ENCODE measurements at places on chromosomes 11 and 22.
A peak's percentile ranks its signal among the peaks of the same experiment; 100 is the strongest.

- H3K27me3 ChIP-seq: no peaks in the 10 kb centered on the region
- H3K4me3 ChIP-seq: no peak overlapping the region
- H3K36me3 ChIP-seq: no peaks in the 10 kb centered on the region
- no peak overlapping the region for H3K27ac ChIP-seq
These were observed 221.8 kb downstream of the DDX10 start for GRCh38 chr11:108886660-108887009.

GRCh38 chr11:6657346-6657745 is 1.7 kb upstream of the DCHS1 start:
- no peaks in the 10 kb centered on the region for H3K27me3 ChIP-seq
- H3K4me3 ChIP-seq: no peak overlapping the region
- peaks cover 39% of the 10 kb centered on the region for H3K4me1 ChIP-seq
- peak overlapping the region; percentile 86 for H3K27ac ChIP-seq
- no peak for DNase-seq
- no peaks in the 10 kb centered on the region for H3K36me3 ChIP-seq

DNA sequence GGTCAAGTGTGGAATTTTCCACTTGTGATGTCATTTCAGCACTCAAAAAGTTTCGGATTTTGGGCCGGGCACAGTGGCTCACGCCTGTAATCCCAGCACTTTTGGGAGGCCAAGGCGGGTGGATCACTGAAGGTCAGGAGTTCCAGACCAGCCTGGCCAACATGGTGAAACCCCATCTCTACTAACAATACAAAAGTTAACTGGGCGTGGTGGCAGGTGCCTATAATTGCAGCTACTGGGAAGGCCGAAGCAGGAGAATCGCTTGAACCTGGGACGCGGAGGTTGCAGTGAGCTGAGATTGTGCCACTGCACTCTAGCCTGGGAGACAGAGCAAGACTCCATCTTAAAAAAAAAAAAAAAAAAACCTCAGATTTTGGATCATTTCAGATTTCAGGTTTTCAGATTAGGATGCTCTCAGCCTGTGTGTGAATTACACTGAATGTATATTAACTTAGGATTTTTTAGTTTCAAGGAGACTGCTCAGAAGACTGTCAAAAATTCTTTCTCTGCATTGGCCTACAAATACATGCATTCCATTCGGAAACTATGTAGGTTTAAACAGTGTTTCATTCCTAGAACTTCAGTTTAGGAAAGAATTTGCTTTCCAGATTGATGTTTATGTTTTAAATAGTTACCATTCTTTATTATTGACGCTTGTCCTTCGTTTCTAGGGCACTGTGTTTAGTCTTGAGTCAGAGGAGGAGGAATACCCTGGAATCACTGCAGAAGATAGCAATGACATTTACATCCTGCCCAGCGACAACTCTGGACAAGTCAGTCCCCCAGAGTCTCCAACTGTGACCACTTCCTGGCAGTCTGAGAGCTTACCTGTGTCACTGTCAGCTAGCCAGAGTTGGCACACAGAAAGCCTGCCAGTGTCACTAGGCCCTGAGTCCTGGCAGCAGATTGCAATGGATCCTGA is 48.0 kb downstream of the BID start:
- H3K27me3 ChIP-seq: no peaks in the 10 kb centered on the region
- H3K36me3 ChIP-seq: peaks cover 16% of the 10 kb centered on the region
- no peak for DNase-seq
- peak overlapping the region; percentile 74 for H3K27ac ChIP-seq
- no peak overlapping the region for H3K4me3 ChIP-seq

DNA sequence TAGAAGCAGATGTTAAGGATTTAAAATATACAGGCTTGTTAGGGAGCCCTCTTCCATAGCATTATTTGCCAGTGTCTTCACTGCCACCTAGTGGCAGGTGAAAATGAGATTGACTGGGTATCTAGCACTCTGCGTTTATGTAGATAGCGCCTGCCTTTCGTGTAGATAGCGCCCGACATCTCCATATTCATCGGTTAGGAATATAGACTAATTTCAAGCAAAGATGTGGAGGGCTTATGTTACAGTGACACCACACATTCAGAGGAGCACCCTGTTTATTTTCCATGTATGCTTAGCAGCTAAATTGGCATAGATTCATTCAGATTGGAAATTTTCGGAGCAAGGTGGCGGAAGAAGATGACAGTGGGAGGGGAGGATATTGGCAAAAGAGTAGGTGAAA is 72.0 kb downstream of the SLC5A12 start:
- no peak overlapping the region for H3K4me3 ChIP-seq
- H3K27ac ChIP-seq: no peak overlapping the region
- no peaks in the 10 kb centered on the region for H3K27me3 ChIP-seq
- H3K4me1 ChIP-seq: no peaks in the 10 kb centered on the region
- no peaks in the 10 kb centered on the region for H3K36me3 ChIP-seq
- no peak for DNase-seq

DNA sequence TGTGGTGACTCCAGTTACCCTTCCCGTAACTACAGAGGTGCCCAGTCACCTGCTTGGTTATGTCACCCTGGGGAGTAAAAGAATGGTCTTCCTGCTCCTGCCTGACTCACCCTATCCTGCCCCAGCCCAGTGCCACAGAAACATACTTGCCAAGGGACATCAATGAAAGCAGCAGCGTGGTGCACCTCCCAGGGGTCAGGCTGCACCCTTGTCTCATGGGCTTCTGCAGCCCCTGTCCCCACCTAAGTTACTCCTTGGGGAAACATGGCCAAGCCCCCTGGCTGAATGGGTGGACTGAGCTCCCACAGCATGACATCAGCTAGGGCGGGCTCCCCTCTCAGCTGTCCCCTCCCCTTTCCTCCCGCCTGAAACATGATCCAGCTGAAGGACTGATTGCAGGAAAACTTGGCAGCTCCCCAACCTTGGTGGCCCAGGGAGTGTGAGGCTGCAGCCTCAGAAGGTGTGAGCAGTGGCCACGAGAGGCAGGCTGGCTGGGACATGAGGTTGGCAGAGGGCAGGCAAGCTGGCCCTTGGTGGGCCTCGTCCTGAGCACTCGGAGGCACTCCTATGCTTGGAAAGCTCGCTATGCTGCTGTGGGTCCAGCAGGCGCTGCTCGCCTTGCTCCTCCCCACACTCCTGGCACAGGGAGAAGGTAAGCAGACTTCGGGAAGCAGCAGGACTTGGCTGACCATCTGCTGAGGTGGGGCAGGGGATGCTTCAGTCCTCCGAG is at the start of gene HTR3A:
Gene HTR3A (plus strand): TSS at position 368 of the 730 bp plus-strand sequence. CDS start 218 bp downstream, at position 586.
- H3K27ac ChIP-seq: no peak within 1 kb of the TSS
- H3K4me3 ChIP-seq: no peak within 1 kb of the TSS
- no peak for DNase-seq
- H3K36me3 ChIP-seq: no peaks in the 10 kb centered on the region
- no peaks in the 10 kb centered on the region for H3K4me1 ChIP-seq

- H3K4me3 ChIP-seq: peak overlapping the region; percentile 94
- H3K27me3 ChIP-seq: no peaks in the 10 kb centered on the region
- H3K4me1 ChIP-seq: peaks cover 21% of the 10 kb centered on the region
- no peak for DNase-seq
These were observed 2.0 kb downstream of the KDM2A start for GRCh38 chr11:67120881-67121710.

DNA sequence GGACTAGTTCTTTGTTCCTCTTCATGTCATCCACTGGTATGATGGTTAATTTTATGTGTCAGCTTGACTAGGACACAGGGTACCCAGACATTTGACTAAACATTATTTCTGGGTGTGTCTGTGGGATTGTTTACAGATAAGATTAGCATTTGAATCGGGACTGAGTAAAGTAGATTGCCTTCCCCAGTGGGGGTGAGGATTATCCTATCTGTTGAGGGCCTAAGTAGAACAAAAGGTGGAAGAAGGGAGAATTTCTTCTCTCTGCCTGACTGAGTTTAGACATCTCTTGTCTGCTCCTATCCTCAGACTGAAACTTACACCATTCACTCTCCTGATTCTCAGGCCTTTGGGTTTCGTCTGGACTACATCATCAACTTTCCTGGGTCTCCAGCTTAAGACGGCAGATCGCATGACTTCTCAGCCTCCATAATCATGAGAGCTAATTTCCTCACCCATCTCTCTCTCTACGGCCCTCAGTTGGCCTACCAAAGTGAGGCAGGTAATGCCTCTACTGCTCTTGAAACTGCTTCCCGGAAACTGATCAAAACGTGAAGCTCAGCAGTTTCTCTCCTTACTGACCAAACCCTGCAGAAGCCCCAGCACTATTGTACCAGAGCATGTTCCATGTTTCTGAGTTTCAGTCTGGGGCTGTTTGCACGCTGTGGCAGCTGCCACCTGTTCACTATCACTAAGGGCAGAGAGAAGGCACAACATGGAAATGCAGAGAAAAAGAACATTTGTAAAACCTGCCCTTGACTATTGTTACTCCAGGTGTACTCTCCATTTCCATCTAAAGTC is 95.4 kb downstream of the NXPE2 start:
- H3K4me3 ChIP-seq: no peak overlapping the region
- no peaks in the 10 kb centered on the region for H3K4me1 ChIP-seq
- H3K36me3 ChIP-seq: no peaks in the 10 kb centered on the region
- DNase-seq: no peak
- H3K27ac ChIP-seq: no peak overlapping the region
- no peaks in the 10 kb centered on the region for H3K27me3 ChIP-seq

DNA sequence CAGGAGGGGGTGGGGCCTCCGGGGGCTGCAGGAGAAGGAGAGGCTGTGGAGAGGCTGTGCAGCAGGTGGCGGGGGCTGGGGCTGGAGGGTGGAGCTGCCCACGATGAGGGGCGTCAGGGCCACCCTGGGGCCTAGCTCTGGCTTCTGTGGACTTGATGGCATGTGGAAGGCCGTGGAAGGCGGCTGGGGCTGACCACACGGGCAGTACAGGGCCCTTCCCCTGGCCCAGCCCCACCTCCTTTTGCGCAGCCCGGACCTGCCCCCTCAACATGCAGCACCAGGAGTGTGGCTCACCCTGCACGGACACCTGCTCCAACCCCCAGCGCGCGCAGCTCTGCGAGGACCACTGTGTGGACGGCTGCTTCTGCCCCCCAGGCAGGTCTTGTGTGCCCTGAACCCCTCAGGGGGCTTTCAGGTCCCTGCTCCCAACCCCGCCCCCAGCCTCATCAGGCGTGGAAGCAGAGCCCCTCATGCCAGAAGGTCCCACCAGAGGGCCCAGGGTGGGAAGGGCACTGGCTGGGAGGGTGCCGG is 6.1 kb downstream of the MUC5B start:
- H3K4me3 ChIP-seq: no peak overlapping the region
- H3K4me1 ChIP-seq: no peaks in the 10 kb centered on the region
- H3K36me3 ChIP-seq: no peaks in the 10 kb centered on the region

DNA sequence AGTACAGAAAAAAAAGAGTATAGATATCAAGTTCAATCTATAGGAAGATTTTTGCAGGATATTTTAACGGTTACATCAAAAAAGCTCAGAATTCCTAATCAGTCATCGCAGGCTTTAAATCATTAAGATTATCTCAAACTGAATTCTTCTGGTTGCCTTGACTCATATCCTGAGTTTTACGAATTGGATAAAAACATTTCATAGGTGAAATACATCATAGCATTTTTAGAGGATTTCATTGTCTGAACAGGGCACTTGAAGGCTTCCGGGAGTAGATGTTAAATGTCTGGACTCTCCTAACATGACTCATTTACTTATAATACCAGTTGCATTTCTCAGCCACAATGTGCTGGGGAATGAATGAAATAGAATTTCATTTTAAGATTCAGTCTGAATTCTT is 2216.6 kb upstream of the RAG2 start:
- no peak for DNase-seq
- no peaks in the 10 kb centered on the region for H3K27me3 ChIP-seq
- H3K36me3 ChIP-seq: no peaks in the 10 kb centered on the region

GRCh38 chr11:69904974-69905535 is 85.8 kb upstream of the FGF3 start:
- H3K36me3 ChIP-seq: no peaks in the 10 kb centered on the region
- no peak overlapping the region for H3K27ac ChIP-seq
- H3K4me3 ChIP-seq: no peak overlapping the region
- H3K4me1 ChIP-seq: peaks cover 3% of the 10 kb centered on the region
- no peaks in the 10 kb centered on the region for H3K27me3 ChIP-seq

DNA sequence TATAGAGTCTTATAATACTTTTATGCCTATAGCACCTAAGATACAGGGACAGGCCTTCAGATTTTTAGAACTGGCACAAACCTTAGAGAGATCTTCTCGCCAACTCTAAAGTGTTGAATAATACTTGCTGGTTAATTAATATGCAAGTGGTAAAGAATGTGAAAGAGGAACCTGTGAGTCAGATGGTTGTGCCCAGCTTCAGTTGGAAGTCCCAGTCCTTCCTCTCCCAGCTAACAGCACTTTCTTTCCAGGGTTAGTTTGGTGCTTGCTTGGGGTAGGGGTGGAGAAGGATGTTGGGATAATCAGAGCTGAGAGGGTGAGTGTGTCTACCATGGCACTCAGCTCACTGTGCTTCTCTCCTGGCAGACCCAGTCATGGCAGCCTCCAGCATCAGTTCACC is 4.9 kb upstream of the TMEM132A start:
- no peak for DNase-seq
- H3K27me3 ChIP-seq: no peaks in the 10 kb centered on the region
- H3K4me1 ChIP-seq: peaks cover 10% of the 10 kb centered on the region
- no peak overlapping the region for H3K4me3 ChIP-seq

DNA sequence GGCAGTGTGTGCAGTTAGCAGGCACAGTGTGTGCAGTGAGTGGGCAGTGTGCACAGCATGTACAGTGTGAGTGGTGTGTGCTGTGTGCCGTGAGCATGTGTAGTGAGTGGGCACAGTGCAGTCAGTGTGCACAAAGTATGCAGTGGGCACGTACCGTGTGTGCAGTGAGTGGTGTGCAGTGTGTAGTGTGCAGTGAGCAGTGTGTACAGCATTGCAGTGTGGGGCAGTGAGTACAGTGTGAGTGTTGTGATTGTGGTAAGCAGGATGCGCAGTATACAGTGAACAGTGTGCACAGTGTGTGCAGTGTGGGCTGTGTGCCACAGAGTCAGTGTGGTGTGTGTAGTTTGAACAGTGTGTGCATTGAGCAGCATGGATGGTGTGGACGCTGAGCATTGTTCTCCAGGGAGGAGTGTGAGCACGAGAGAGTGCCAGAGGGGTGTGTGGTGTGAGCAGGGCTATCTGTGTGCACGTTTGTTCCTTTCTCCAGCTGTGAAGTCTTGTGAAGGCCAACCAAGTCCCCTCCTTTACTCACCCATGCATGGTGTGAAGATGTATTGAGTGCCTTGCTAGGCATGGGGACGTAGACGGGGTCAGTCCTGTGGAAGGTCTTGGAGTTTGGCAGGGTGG is 3.0 kb downstream of the SHANK3 start:
- no peak overlapping the region for H3K4me3 ChIP-seq
- H3K27me3 ChIP-seq: peaks cover 5% of the 10 kb centered on the region
- no peak for DNase-seq
- H3K4me1 ChIP-seq: peaks cover 6% of the 10 kb centered on the region
- no peak overlapping the region for H3K27ac ChIP-seq

DNA sequence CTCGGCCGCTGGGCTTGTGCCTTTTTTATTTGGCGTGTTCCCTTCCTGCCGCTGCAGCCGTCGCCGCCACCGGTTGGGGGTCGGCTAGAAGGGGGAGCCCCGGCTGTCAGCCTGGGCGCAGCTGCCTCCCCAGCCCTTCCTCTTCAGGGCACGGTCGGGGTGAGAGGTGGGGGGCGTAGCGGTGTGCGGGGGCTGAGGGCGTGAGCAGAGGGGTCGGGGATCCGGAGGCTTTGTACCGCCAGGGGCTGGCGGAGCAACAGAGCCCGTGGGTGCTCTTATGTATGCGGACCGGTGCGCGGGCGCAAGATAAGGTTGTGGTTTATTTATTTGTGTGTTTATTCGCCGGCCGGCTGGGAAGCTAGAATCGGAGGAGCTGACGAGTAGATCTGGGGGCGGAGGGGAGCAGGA is 477 bp downstream of the ZBTB16 start:
- H3K36me3 ChIP-seq: peaks cover 26% of the 10 kb centered on the region
- peak overlapping the region; percentile 96 for H3K27ac ChIP-seq
- no peak for DNase-seq
- no peaks in the 10 kb centered on the region for H3K27me3 ChIP-seq
- H3K4me1 ChIP-seq: peaks cover 30% of the 10 kb centered on the region

GRCh38 chr11:135001581-135001980 is 589.5 kb upstream of the B3GAT1 start:
- no peaks in the 10 kb centered on the region for H3K36me3 ChIP-seq
- DNase-seq: no peak
- no peak overlapping the region for H3K4me3 ChIP-seq
- H3K4me1 ChIP-seq: no peaks in the 10 kb centered on the region
- H3K27ac ChIP-seq: no peak overlapping the region

Measured in thoracic aorta (tissue), 2 donors.